ENCODE measurements at places on chromosomes 16 and 17. TPM values are rescaled to one million over a fixed set of nuclear protein-coding genes. Genes with fewer than 3 reads are reported as not detected.

GRCh38 chr16:57192146-57192545, 6.0 kb downstream of the RSPRY1 start:
- peak; percentile 55 for DNase-seq

DNA sequence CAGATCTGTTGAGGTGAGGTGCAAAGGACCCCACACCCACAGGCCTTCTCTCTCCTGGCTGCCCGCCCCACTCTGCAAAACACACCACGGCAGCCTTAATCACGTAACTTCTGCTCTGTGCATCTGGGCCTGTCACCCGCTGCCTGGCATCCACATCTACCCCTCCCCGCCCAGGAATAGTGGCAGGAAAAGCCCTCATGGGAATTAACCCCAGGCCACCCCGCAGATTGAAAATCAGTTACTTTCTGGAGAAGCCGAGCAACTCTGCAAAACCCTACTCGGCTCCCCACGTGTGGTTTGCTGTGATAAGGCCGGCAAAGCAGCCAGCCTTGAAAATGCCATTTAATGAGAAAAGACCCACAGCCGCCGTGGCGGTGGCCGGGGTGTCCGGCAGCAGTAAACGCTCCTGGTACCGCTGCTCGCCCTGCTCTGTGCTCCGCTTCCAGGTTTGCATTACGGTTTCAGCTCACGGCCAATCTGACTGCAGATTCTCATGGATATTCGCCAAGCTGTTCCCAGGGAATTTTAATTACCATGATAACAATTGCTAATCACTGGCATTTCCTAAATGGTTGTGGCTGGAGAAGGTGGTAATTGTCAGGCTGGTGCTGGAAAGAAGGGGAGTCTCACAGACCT, 78.0 kb upstream of the DOC2B start:
- no peak for DNase-seq

DNA sequence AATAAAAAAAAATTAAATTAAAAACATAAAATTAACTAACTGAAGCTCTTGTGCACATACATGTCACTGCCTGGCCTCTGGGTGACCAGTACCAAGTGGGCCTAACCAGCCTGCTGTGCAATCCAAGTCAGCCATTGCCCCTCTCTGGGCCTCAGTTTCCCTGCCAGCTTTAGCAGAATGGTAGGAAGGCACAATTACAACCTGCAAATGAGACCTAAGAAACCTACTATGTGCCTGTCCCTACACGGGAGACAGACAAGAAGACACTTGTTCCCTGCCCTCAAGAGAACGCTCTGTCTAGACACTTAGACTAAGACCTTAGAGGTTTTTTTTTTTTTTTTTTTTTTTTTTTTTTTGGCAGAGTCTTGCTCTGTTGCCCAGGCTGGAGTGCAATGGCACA, 1.7 kb downstream of the CIAPIN1 start:
- no peak for DNase-seq

Gene CACNG3
- not detected for total RNA-seq
